ENCODE measurements at places on chromosomes 2 and 18. TPM values are rescaled to one million over a fixed set of nuclear protein-coding genes. Genes with fewer than 3 reads are reported as not detected.

DNA sequence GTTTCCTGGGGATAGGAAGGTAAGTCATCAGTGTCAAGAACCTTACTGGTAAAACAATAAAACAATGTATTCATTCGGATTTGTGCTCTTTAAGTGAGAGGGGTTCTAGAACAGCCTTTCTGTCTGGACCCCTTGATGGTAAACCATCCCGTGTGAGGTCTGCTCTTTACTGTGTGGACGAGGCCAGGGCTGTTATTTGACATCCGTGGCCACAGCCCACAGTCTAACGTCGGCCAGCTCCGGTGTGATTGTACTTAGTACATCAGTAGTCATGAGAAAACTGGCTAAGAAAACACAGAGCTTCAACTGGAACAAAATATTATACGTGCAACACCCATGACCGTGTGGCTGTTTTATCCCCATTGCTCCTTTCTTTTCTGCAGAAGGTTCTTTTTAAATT is 62.0 kb downstream of the SLC35F5 start:
- no peak for DNase-seq

DNA sequence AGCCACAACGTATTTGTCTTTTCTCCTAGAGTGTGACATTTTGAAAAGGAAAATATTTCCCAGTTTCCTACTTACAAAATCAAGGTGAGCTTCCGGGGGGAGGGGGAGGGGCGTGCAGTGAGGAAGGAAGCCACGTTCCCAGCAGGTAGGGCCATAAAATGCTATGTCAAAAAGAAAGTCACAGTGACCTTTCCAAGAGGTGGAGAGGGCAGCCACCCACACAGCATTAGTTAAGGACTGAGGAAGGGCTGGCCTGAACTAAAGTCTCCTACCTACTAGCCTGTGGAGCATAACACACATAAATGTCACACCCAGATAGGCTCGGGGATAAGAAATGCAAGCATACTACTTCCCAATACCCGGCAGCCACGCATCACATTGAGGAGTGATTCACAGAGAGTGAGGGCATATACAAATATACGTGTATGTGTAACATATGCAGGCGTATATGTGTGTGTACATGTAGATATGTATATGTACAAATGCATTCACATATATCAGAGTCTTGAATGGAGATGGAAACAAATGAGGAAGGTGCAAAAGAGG is 191.1 kb downstream of the STK39 start:
- DNase-seq = no peak

- no peak for DNase-seq
Measured at GRCh38 chr2:216477283-216478035, 21.2 kb upstream of the RPL37A start.

DNA sequence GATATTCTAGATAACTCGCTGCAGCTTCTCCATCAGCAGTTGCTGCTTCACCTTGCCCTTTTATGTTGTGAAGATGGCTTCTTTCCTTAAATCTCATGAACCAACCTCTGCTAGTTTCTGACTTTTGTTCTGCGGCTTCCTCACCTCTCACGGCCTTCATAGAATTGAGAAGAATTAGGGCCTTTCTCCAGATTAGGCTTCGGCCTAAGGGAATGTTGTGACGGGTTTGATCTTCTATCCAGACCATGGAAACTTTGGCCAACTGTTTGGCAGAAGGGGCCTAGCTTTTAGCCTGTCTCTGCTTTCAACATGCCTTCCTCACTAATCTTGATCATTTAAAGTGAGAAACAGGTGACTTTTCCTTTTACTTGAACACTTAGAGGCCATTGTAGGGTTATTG is 199.9 kb downstream of the CYP26B1 start:
- no peak for DNase-seq

DNA sequence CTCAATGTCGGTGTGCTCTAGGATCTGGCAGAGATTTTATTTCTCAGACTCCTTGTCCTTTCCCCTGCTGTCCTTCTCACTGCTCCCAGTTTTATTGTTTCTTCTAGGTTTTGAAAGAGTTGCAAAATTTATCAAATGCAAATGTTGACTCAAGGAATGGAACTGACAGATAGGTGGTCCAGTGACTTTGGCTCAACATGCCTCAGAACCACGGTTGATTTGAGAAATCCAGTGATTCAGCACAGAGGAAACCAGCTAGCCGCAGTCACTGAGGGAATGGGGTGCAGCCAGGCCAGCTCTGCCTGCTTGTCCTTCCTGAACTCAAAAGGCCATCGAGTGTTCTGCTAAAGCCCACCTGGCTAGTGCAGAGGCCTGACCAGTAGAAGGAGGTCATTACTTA is 125.7 kb upstream of the LYPD6 start:
- no peak for DNase-seq

DNA sequence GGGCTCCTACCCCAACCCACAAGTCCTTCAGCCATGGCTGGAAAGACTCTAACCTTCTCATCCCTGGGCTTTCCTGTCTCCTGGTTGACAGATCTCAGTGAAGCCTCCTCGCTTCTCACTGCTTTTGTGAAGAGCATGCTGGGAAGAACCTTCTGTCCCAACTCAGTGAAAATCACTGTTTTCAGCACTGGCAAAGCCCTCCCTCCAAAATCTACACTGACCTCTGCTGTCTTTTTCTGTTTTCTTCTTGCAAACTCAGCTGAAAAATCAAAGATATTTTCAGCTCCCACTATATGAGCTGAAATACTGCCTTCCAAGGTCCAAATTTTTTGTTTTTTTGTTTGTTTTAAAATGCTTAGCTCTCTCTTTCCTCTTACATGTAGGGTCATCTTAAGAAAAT is 266.3 kb upstream of the AGAP1 start:
- DNase-seq = no peak

DNA sequence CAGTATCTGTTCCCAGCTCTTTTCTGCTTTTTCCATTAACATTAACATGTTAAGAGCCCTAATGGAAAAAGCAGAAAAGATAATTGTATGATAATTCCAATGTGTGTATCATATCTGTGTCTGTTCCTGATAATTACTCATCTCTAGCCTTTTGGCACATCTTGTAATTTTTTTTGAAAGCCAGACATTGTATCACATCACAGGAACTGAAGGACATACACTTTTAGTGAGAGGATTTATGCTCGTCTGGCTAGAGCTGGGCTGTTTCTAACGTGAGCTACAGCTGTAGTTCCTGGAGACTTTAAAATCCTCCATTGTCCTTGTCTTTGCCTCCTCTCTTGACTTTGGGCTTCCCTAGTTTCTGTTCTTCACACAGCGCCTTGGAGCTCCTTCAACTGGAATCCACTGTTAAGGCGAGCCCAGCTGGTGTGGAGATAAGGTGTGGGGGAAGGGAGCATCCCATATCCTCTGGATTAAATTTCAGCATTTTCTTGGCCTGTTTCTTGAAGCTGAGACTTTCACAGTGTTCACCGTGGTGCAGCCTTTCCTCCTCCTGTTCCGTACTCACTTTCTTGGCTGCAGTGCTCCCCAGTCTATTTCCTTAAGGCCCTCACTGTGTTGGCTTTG is 211.5 kb downstream of the GALR1 start:
- DNase-seq = no peak

DNA sequence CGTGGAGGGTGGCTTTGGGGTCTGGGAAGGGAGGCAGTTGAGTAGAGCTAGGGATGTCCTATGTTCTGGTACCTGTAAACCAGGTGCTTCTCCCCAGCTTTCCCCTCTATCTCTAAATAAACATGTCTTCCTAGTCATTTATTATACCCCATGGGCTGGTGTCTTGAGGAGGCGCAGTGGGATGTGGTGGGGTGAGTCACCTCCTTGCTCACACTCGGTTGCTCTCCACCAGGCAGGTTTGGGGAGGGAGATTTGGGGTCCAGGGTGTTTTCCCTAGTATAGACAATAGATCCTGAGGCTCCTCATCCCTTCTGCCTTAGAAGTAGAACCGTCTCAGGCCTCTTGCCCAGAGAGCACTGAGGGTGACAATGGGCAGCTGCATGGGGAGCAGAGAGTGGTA is 5.1 kb downstream of the PSD4 start:
- DNase-seq = peak; percentile 23

DNA sequence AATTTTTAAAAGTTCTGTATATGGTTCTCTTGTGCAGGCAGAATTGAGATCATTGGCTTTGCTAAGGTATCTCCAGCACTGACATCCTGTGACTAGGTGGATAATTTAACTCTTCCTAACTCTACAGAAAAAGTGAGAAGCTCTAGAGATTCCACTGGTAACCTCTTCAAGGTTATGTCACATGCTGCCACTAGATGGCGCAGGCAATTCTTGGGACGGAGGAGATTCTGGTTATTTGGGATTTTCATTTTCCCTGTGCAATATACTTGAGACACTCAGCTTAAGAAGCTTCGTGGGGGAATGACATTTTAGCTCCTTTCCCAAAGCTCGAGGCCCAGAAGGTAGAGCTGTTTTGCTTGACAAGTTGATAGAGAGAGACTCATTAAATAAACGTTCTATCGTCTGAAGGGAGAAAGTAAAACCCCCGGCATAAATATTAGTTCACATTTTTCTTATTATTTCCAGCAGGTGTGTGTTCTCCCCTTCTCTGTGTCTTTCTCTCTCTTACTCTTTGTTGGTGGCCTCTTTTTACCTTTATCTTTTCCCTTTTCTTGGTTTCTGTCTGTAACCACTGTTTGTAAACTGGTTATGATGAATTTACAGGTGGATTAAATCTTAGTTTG is 26.6 kb upstream of the LANCL1 start:
- DNase-seq = peak; percentile 5

- DNase-seq = no peak
Measured at GRCh38 chr2:234266952-234267351, 216.4 kb downstream of the SPP2 start.

DNA sequence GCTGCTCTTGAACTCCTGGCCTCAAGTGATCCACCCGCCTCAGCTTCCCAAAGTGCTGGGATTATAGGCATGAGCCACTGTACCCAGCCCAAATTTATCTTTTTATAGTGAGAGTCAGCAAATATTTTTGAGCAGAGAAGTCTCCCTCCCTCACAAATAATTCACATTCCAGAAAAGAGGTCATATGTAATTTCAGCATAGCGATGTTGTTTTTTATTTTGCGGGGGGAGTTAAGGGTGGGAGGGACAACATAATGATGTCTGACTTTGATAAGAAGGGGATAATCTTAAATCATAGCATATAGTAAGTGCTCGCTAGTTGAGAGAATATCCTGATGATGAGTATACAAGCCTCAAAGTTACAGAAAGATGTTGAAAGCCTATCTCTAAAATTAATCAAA is 1090.2 kb upstream of the ACVR2A start:
- no peak for DNase-seq

DNA sequence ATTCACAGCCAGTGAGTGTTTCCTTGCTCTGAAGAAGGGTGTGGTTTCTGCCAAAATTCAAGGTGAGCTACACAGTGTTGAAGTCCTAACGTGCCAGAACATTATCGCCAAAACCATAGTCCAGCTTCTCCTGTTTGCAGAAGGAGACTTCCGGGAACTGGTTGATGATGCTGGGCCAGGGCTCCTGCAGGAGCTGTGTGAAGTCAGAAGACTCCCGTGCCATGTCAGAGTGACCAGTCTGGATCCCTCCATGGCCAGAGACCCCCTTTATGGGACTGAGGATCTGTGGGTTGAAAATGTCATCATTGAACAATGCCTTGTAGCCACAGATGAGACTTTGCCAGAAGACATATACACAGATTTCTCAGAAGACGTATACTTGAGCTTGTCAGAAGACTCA is 96.0 kb upstream of the RAB12 start:
- DNase-seq = no peak

DNA sequence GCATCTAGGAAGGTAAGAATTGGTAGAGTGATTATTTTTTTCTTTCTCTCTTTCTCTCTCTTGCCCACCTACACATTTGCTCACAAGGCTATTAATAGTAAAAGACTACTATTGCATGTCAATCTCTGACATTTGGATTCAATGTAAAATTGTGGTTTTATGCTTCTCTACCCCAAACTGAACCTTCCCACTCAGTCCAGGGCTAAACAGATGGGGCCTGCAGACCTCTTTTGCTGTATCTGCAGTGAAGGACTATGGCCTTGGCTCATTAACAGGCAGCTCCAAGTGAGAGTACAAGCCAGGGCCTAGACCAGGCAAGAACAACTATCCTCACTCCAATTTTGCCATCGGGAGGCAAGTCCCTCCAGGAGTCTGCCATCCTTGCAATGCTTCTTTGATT is 68.3 kb upstream of the ARL4C start:
- DNase-seq = no peak

DNA sequence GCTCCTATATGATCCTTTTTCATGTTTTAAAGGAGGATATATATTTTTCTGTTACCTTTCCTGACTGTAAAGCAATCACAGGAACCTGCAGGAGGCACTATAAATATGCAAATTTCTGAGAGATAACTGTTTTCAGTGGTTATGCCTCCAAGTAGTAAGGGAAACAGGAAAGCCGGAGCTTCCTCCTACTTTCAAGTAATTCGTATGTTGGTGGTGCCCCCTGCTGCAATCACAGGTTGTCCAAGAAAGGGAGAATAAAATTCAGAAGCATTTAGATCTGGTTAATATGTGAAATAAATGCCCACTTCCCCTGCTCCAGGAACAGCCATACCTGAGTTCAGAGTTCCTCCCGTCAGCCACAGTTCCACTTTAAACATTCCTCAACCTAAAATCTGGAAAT is 12.0 kb upstream of the BCL11A start:
- DNase-seq = no peak

DNA sequence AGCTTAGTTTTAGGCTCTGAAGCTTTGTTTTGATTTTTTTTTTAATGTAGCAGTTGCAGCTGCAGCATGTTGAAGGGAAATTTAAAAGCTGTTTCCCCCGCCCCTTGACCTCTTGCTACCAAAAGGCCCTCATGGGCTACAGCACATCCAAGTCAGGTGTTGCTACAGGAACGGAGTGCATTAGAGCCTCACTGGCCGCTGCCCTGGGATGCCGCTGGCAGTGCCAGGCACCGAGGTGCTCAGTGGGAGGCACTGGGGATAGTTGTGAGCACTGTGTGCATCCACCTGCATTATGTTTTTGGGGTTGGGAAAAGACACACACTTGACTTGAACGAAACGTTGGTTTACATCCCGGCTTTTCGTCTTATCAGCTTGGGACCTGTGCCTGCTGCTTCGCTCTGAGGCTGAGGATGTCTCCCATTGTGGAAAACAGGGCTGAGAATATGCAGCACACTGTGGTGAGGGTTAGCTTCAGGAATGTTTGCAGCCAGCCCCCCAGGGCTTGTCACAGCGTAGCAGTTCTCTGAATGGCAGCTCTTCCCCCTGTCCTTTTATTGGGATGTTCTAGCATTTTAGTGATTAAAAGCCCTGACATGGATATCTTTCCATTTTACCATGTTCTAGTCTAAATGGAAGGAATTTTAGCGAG is 24.1 kb downstream of the DCDC2C start:
- no peak for DNase-seq

CACNB4 gene
- not detected for polyA plus RNA-seq

CDCA7 gene
- 1.6 TPM for polyA plus RNA-seq

CCDC138 gene
- polyA plus RNA-seq = 3.4 TPM

SRD5A2 gene
- polyA plus RNA-seq = not detected

CHPF gene
- polyA plus RNA-seq = 20.8 TPM

INHBB gene
- polyA plus RNA-seq = not detected

SCN9A gene
- polyA plus RNA-seq = 0.78 TPM

UGT1A9 gene
- polyA plus RNA-seq = not detected

TRABD2A gene
- not detected for polyA plus RNA-seq

LONRF2 gene
- not detected for polyA plus RNA-seq

LYG2 gene
- polyA plus RNA-seq = not detected

HAUS1 gene
- 54.1 TPM for polyA plus RNA-seq
